ENCODE measurements at places on chromosomes 3 and 15. TPM values are rescaled to one million over a fixed set of nuclear protein-coding genes. Genes with fewer than 3 reads are reported as not detected.

- no peaks in the 10 kb centered on the region for H3K4me1 ChIP-seq
- H3K36me3 ChIP-seq: no peaks in the 10 kb centered on the region
- H3K4me3 ChIP-seq: no peak overlapping the region
- no peak for DNase-seq
- no peaks in the 10 kb centered on the region for H3K27me3 ChIP-seq
- H3K27ac ChIP-seq: no peak overlapping the region
These were observed 144.1 kb downstream of the SOX2 start for GRCh38 chr3:181855825-181856224.

DNA sequence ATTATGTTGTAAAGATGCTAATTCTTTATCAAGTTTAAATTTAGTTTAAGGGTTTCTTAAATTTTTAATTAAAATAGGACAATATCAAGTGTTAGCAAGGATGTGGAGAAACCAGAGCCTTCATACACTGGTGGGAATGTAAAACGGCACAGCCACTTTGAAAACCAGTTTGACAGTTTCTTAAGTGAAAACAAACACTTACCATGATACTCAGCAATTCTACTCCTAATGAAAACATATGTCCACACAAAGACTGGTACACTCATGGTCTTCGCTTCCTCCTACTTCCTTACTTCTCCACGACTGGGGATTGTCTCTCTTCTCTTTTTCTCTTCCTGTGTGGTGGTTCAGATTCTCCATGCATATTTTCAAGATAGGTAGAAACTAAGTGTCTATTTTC is 9.2 kb downstream of the SKIC8 start:
- no peak overlapping the region for H3K27ac ChIP-seq
- no peaks in the 10 kb centered on the region for H3K4me1 ChIP-seq
- DNase-seq: no peak
- peaks cover 39% of the 10 kb centered on the region for H3K36me3 ChIP-seq
- no peaks in the 10 kb centered on the region for H3K27me3 ChIP-seq
- H3K4me3 ChIP-seq: no peak overlapping the region

GRCh38 chr3:163213838-163214237 is 1717.2 kb downstream of the OTOL1 start:
- no peak for DNase-seq
- H3K27me3 ChIP-seq: no peaks in the 10 kb centered on the region
- H3K4me1 ChIP-seq: no peaks in the 10 kb centered on the region
- H3K4me3 ChIP-seq: no peak overlapping the region
- H3K36me3 ChIP-seq: no peaks in the 10 kb centered on the region
- no peak overlapping the region for H3K27ac ChIP-seq

DNA sequence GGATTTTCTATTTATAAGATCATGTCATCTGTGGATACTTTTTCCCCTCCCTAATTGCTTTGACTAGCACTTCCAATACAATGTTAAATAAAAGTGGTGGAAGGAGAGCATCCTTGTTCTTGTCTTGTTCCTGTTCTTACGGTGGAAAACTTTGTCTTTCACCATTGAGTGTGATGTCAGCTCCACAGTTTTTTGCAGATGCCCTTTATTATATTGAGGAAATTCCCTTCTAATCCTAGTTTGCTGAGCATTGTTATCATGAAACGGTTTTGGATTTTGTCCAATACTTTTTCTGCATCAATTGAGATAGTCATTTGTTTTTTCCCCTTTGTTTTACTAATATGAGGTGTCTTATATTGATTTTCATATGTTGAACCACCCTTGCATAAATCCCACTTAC is 19.9 kb upstream of the IL20RB start:
- no peaks in the 10 kb centered on the region for H3K27me3 ChIP-seq
- peaks cover 1% of the 10 kb centered on the region for H3K4me1 ChIP-seq
- peaks cover 1% of the 10 kb centered on the region for H3K36me3 ChIP-seq
- no peak overlapping the region for H3K4me3 ChIP-seq
- no peak overlapping the region for H3K27ac ChIP-seq
- DNase-seq: no peak

- H3K36me3 ChIP-seq: no peaks in the 10 kb centered on the region
- H3K27me3 ChIP-seq: no peaks in the 10 kb centered on the region
- DNase-seq: no peak
- no peak overlapping the region for H3K4me3 ChIP-seq
- no peak overlapping the region for H3K27ac ChIP-seq
These were observed 84.9 kb downstream of the EEFSEC start for GRCh38 chr3:128238184-128238489.

DNA sequence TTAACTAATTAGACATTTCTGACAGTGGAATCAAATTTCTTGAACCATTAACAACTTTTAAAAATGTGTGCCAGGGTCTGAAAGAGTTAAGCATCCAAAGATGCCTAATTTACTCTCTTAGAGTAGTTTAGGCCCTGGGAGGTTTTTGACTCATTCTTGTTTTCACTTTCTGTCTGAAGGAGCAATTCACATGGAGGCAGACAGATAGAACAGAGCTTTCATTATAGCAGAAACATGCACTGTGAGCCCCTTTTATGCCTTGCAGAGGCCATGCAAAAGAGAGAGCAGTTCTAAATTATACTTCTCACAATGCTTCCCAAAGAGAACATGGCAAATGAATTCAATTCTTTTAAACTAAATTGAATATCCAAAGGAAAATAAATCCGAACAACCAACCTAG is 554.8 kb downstream of the MFSD1 start:
- DNase-seq: no peak
- H3K36me3 ChIP-seq: no peaks in the 10 kb centered on the region
- no peaks in the 10 kb centered on the region for H3K4me1 ChIP-seq
- H3K4me3 ChIP-seq: no peak overlapping the region
- no peak overlapping the region for H3K27ac ChIP-seq

CHDH gene
- under 0.01 TPM for total RNA-seq

TMEM207 gene
- not detected for total RNA-seq

GRCh38 chr15:67761343-67761742 is 64.0 kb upstream of the SKOR1 start:
- DNase-seq: no peak
- H3K36me3 ChIP-seq: 0 out of 2 replicates have a peak, but pooled peaks cover 2% of the 10 kb centered on the region
- H3K4me1 ChIP-seq: no peaks in the 10 kb centered on the region
- H3K4me3 ChIP-seq: no peak overlapping the region

PP2D1 gene
- not detected for total RNA-seq

GRCh38 chr15:90231028-90232017 is 2.4 kb downstream of the CIB1 start:
- no peaks in the 10 kb centered on the region for H3K27me3 ChIP-seq
- no peak overlapping the region for H3K27ac ChIP-seq
- H3K36me3 ChIP-seq: peaks cover 42% of the 10 kb centered on the region
- no peak overlapping the region for H3K4me3 ChIP-seq
- H3K4me1 ChIP-seq: peaks cover 4% of the 10 kb centered on the region
- no peak for DNase-seq

GOLGA6D gene
- not detected for total RNA-seq

RASGRP1 gene
- total RNA-seq: 1.9 TPM

DNA sequence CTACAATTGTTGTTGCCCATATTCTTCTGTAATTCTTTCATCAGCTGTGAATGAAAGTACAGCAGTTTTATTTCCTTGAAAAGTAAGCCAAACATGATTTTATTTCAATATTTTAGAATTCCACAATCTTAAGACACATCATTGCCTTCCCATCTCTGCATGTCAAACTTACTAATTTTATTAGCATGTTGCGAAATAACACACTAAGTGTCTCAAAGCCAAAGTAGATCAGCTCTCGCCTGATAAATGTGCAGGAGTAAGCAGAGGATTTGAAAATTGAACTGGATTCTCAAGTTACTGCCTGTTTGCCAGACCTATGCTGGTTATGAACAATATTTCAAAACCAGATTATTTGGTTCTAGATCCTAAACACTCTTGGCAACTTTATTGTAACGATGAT is 25.7 kb downstream of the TGFBR2 start:
- no peaks in the 10 kb centered on the region for H3K27me3 ChIP-seq
- no peak overlapping the region for H3K27ac ChIP-seq
- no peak for DNase-seq
- peaks cover 13% of the 10 kb centered on the region for H3K4me1 ChIP-seq
- no peak overlapping the region for H3K4me3 ChIP-seq
- H3K36me3 ChIP-seq: peaks cover 3% of the 10 kb centered on the region

ALDH1A3 gene
- total RNA-seq: 5.0 TPM

GRK7 gene
- total RNA-seq: not detected

EIF4A2 gene
- total RNA-seq: 310 TPM

HYKK gene
- 5.6 TPM for total RNA-seq

DNA sequence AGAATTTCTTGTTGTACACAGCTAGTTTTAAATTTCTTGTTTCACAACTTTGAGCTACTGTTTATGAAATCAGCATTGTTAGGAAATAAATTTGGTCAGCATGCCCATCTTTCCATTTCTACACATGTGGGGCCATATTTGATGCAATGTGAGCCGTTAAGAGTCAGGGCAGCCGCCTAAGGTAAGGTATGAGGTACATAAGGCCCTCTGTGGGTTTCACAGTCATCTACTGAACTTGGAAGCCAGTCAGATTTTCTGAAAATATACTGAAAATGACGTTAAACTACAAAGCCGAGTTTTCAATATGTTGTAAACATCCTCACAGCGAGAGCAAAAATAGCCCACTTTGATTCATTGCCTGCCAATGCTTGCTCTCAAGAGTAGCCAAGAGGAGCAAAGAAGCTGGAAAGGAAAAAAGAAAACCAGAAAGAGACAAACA is 94.7 kb upstream of the PDZRN3 start:
- no peaks in the 10 kb centered on the region for H3K27me3 ChIP-seq
- peak overlapping the region; percentile 12 for H3K4me3 ChIP-seq
- peak overlapping the region; percentile 90 for H3K27ac ChIP-seq
- H3K36me3 ChIP-seq: no peaks in the 10 kb centered on the region
